LoVo (cell line): ENCODE measurements at places on chromosomes 16 and 17.

- no peak for DNase-seq
Observed at GRCh38 chr16:73414638-73415037, 366.7 kb upstream of the ZFHX3 start.

- no peak for DNase-seq
Observed at GRCh38 chr17:28684963-28685362, 23.0 kb downstream of the SUPT6H start.

DNA sequence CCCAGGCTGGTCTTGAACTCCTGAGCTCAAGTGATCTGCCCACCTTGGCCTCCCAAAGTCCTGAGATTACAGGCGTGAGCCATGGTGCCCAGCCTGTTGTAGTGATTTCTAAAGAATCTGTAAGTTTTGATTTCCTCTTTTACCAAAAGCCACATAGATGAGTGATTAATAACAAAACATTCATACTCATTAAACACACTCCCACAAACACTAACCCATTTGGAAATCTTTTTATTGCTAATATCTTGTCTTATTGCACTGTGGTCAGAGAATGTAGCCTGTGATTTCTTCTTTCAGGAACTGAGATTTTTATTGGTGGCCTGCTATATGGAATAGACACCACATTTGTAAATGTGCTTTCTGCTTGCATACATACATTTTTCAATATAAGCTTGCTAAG lies 31.6 kb downstream of the MYH10 start:
- DNase-seq, result no peak

GRCh38 chr17:55433629-55434422 lies 12.2 kb upstream of the MMD start:
- DNase-seq, result peak; percentile 87

- DNase-seq, result no peak
Observed at GRCh38 chr17:9937901-9938300, 32.8 kb upstream of the RCVRN start.

DNA sequence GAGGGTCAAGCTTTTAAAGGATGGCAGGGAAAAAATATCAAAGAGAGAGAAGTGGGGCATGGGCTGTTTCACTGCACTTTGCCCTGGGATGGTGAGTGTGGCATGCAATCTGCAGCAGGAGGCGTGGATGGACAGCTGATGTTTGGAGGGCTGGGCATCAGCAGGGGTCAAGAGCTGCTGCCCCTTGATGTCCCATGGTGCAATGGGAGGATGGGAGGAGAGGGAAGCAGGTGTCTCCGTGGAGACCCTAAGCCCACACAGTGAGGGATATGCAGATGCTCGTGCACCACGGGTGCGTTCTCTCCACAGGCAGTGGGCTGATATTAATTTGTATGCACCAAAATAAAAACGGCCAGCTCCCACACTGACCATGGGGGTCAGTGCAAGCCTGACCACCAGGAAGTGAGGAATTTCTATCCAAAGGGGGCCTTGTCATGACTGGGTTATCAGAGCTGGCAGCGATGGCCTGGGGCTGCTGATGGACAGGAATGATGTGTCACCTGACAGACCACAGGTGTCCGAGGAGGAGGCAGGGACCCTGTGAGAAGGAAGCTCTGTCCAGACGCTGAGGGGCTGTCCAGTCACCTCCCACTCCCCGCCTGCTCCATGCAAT lies 183.6 kb downstream of the IRF8 start:
- no peak for DNase-seq

GRCh38 chr16:73231379-73231778 lies 183.5 kb upstream of the ZFHX3 start:
- no peak for DNase-seq

- DNase-seq, result peak; percentile 45
Observed at GRCh38 chr17:61253937-61254574, 145.6 kb upstream of the TBX2 start.

DNA sequence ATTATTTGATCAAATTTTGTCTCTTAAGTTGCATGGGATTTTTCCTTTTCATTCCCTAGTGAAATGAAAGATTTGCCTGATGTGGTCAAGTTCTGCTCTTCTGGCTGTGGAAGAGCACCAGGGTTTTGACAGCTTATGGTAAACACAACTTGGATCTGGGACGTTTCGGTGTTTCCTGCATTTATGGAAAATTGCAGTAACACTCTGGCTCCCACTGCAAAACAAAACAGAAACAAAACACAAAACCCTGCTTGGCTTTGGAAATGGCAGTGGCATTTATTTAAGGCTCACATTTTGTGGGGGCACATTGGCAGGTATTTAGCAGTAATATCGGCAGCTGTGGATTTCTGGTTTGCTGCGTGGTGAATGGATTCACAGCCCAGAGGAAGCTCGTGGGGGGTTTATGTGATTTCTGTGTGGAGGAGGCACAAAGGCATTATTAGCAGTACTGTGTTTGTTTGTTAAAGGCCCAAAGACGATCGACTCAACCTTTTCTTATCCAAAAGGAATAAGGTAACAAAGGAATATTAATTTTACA lies 377.8 kb downstream of the SNX29 start:
- DNase-seq, result no peak

GRCh38 chr17:17398943-17399926 lies 77.6 kb upstream of the MED9 start:
- no peak for DNase-seq

DNA sequence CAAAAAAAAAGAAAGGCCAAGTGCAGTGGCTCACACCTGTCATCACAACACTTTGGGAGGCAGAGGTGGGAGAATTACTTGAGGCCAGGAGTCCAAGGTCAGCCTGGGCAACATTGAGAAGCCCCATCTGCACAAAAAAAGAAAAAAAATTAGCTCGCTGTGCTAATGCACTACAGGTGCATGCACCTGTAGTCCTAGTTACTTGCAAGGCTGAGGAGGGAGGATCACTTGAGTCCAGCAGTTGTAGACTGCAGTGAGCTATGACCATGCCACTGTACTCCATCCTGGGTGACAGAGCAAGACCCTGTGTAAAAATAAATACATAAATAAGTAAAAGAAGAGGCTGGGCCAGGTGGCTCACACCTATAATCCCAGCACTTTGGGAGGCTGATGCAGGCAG lies 39.7 kb downstream of the DCAKD start:
- no peak for DNase-seq

DNA sequence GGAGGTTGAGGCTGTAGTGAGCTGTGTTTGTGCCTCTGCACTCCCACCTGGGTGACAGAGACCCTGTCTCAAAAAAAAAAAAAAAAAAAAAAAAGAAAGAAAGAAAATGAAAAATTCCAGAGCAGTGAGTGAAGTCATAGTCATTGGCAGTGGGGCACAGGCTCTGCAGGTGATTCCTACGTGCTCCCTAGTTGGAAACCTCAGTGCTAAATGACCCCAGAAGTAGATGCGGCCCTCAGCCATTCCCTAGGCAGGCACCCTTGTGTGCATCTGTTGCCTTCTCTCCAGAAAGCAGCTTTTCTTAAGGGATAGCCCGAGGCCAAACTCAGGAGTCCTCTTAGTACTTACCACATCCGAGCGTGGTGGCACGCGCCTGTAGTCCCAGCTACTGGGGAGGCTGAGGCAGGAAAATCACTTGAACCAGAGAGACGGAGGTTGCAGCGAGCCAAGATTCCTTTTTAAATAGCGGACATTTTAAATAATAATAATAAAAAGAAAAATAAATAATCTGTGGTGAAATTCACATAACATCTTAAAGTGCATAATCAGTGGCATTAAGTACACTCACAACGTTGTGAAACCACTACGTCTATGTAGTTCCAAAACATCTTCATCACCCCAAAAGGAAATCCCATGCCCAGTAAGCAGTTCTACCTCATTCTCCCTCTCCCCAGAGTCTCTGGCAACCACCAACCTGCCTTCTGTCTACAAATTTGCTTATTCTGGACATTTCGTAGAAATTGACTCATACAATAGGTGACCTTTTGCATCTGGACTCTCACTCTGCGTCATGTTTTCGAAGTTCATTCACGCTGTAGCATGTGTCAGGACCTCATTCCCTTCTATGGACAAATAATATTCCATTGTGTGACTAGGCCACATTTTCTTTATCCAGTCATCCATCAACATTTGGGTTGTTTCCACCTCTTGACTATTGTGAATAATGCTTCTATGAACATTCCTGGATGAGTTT lies 12.5 kb upstream of the SPHK1 start:
- DNase-seq, result no peak

GRCh38 chr16:52871481-52871880 lies 181.2 kb downstream of the CHD9NB start:
- no peak for DNase-seq

DNA sequence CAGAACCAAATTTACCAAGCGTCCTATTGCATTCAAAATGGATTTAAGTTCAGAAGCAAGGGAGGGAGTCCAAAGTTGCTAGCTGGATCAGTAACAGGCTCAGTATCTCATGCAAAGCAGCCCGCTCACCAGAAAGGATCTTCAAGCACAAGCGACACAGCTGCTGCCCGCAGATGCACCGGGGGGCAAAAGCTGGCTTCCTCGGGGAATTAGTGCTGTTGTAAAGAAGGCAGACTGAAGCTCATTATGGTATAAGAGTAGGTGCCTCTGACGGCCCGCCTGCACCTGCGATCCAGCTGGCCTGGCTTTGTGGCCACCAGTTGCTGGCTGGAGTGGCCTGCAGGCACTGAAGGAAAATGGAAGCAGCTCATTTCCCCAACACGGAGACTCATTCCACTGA lies 128.4 kb upstream of the RCVRN start:
- no peak for DNase-seq

DNA sequence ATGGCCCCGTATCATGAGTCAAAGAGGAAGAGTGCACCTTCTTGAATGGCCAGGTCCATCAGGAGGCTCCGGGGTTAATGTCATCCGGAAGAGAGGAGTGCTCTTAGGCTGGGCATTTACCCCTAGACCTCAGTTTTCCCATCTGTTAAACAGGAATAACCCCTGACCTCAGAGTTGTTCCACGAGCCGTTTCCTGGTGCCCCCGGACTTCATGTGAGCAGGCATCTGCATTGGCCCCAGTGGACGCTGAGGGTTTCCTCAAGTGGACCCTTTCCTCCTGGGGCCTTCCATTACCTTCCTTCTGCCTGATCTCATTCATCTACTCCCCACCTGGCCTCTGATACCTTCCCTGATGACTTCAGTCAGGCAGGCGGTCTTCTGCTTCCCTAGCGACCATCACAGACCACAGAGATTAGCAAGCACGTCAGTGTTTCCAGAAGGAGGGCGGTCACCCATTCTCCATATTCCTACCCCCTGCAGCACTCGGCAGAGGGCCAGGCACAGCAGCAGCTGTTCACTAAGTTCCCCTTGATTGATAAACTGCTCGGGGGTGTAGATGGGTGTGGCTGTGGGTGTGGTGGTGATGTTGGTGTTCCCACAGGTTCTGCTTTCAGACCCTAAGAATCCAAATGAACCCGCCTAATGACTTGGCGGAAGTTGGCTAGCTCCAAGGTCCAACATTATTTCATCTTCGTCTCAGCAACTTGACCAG lies 346.6 kb upstream of the TNRC6C start:
- no peak for DNase-seq
